EL (cell line): ENCODE measurements at places on chromosomes 7 and 10.
A peak's percentile ranks its signal among the peaks of the same experiment; 100 is the strongest.

GRCh38 chr10:122671355-122671754 lies 28.3 kb downstream of the C10orf120 start:
- no peak for DNase-seq

- no peak for DNase-seq
Observed at GRCh38 chr10:33965795-33966581, 631.5 kb upstream of the NRP1 start.

DNA sequence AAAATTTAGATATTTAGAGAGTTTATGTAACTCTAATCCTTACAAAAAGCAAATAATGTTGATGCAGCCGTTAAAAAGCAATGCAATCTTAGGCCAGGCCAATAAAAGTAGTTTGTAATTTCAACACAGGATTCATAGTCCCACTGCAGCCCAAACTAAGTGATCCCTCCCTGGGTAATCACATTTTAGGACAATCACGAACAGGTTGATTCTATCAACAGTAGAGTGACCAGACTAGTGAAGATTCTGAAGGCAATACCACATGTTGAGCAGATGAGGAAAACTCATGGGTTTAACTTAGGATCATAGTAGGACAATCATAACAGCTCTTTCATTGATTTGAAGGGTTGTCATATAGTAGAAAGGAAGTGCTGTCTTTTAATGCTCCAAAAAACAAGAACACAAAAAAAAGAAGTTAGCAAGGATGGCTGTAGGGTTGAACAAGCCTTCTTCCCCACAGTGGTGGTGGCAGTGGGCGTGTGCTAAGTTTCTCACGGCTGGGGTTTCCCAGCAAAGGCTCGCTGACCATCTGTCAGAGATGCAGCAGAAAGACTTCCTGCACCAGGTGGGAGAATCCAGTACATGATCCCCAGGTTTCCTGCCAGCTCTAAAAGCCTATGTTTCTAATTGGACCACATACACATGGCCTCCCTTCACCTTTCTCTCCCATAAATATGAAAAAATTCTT lies 212.2 kb downstream of the CHRM2 start:
- DNase-seq: peak; percentile 13

DNA sequence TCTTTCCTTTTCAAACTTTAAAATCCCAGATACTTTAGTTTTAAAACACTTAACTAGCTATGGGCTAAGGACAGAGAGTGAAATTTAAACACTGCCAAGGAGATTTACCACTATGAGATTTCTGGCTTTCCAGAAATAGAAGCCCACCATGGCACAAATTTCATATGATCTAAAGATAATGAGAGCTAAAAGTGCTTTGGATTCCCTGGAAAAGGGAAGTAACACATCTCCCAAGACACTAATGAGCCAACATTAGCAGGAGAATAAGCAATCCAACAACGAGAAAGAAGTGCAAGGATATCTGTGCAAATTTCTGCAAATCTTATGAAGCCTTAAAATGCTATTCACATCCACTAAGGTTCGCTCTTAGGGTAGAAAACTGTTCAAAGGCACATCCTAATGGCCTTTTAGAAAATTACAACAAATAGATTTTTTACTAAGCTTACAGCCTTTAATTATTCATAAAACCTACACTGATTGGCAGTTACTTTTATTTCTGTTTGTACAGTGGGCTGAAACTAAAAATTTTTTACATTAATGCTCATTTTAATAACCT lies 100.3 kb downstream of the RAPGEF5 start:
- no peak for DNase-seq

DNA sequence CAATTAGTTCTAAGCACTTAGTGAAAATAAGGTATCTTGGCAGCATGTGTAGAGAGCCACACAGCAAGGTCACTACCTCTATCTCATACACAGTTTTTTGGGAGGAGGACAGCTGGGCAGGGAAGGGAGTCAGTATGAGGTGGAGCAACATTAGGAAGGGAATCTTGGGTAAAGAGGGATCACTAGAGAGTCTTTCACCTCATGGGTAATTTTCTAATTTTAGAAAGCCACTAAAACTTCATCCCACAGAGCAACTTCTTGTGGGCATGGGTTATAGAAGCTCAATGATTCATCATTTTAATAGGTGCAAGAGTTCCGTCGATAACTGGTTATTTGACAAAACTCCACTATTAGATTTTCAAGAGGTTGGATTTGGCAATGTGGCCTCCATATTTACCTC lies 2.5 kb downstream of the NRAP start:
- DNase-seq: no peak

DNA sequence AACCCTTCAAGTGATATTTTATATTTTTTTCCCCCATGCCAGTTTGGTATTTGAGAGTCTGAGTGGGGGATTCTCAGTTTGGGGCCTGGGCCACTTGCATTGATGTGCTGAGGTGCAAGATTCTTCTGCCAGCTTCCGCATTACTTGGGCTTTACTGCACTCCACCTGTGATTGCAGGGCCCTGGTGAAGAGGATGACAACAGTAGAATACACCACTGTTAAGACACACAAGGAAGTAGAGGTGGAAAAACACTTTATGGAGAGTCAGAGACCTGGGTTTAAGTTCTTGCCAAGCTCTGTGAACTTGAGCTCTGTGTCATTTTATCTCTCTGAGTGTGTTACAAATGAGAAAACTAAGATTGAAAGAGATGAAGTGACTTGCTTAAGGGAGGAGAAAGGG lies 209.4 kb downstream of the LRMDA start:
- no peak for DNase-seq

DNA sequence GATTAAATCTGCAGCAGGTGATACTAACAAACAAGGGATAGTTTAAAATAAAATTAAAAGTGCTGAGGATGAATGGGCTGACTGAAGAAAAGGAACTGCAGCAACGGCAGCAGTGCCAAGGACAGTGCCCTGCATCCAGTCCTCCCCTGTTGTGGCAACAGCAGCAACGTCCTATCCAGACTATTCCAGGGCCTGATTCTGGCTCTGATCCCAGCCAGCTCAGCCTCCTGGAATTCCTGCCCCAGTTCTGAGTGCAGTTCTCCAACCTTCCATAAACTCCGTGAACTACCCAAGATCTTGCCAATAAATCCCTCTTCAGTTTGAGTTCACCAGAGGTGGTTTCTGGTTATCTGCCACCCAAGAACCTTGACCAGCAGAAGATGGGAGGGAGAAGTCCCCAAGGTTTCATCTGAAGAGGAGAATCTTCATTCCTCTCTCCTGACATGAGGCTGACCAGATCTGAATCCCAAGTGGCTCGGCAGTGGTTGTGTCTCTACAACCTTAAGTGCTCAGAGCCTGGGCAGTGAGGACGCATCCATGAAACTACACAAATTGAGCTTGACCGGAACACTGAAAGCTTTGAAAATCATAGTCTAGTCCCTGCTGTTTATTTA lies 115.8 kb downstream of the SORBS1 start:
- peak; percentile 83 for DNase-seq

DNA sequence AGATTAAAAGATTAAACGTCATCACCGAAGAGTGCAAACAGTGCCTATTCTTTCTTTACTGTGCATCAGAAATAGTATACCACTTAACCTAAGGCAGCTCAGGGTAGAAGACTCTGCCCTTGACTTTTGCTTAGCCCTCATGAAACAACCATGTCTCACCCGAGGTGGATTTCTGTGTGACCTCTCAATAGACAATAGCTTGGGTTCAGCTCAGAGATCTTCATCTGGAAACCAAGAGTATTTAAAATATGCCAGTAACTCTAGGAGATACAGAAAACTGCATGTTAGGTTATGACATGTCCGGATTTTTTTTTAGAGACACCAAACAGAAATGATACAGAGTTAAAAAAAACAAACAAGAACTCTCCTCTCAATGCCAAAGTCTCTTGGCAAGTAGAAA lies 75.8 kb downstream of the JAZF1 start:
- DNase-seq: no peak

GRCh38 chr10:88256013-88256680 lies 327.0 kb downstream of the RNLS start:
- no peak for DNase-seq

- DNase-seq: no peak
Observed at GRCh38 chr10:110733218-110733952, 89.2 kb downstream of the RBM20 start.

DNA sequence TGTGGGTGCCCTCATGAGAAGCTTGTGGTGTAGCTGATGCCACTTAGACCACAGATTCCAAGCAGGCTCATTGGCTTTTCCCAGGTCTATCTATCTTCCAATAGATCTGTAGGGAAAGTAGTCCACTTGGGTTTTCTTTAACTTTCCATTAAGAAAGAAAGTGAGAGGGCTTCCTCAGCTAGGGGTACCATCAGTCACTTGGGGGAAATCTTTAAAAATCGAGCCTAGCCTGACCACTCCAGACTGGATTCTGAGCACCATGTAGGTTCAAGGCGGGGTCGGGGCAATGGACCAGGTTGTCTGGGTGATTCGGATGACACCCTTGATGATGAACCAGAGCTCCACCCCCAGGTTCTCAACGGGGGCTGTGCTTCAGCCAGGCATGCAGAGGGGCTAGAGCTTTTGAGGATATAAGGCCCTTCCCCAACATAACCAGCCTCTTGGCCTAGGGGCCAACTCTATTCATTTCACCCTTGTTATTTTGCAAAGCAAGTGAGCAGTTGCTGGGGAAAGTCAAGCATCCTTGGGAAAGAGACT lies 27.0 kb downstream of the ITPRIP start:
- no peak for DNase-seq

- DNase-seq: peak; percentile 2
Observed at GRCh38 chr7:114885836-114886235, 36.1 kb upstream of the MDFIC start.

GRCh38 chr7:84614821-84615501 lies 420.4 kb upstream of the SEMA3A start:
- DNase-seq: peak; percentile 16

DNA sequence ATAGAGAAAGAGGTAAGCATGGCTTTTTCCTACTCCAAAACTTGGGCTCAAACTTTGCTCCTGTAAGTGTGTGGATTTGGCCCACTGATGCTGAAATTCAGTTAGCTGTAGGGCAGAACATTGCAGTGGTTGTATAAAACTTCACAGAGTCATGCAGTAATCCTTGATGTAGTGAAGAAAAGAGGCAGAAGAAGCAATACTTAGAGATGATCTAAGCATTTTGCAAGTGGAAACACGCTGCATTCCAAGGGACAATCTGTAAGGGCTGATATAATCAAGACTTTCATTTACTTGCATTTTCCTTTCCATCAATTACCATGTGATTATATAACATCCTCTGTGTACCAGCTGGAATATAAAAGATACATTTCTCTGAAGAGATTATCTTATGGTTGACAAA lies 338.8 kb downstream of the DNAJB9 start:
- DNase-seq: no peak

DNA sequence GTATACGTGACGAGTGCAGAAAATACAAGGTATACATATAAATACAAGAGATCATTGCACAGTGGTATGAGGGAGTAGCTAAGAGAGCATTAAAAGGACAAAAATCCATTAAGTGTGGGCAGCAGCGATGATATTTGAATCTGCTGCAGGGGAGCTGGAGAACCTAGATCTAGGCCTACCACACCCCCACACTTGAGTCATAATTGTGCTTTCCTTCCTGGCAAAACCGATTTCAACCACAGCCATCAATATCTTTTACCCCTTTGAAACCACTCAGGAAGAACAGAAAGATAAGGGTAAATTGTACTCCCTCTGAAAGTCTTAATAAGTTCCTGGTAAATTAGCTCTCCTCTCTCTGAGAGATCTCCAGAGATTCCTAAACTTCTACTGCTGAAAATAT lies 345.0 kb downstream of the SORCS1 start:
- DNase-seq: no peak

GRCh38 chr10:113381981-113382509 lies 170.8 kb upstream of the HABP2 start:
- DNase-seq: peak; percentile 79

DNA sequence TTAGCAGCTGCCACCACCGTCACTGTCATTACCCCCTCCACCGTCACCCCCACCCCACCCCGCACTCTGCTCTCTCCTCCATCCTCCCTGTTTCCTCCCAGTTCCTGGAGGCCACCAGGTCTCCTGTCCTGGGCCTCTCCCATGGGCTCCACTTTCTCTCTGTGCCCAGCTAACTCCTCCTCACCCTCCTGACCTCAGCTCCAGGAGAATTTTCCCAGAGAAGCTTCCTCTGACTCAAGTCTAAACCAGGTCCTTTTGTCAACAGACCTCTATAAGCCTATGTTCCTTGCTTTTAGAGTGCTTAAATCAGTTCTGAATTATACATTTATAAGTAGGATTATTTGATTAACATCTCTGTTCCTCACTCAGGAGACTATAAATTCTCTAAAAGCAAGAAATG lies 150.0 kb downstream of the ARHGAP12 start:
- no peak for DNase-seq

DNA sequence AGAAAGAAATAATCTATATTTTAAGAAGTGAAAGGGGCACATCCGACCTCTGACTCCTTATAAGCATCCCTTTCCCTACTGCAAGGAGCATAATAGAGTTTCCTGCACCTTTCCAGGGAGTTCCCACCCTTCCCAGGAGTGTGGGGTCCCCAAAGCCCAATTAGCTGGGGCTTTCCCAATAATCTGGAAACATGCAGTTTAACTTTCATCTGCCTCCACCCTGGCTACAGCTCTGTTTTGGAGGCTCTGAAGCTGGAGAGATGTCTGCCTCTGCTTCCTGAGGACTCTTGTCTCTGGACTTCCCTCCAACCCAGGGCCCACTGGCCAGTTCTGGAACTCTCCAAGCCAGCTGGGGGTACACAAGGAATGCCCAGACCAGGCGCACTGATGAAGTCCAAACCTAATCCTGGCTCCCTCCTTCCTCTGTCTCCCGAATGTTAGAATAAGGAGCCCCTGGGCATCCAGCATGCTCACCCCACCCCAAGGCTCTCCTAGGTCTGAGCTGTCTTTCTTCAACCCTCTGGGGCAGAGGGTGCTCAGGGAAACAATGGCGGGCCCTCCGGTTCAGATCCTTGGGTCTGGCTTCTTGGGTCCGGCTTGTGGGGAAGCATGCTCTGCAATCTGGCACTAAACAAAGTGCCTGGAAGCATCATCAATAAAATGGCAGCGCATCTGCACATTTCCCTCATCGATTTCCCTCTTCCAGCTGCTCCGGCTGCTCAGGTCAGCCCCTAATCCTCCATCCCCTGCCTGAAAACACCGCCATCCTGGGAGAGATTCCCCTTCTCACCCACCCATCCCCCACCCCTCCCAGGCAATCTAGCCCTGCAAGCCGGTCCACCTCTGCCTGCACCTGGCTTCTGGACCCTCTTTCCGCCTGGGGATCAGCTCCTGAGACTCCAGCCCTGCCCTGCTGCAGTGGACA lies 13.3 kb downstream of the HOXA4 start:
- no peak for DNase-seq

DNA sequence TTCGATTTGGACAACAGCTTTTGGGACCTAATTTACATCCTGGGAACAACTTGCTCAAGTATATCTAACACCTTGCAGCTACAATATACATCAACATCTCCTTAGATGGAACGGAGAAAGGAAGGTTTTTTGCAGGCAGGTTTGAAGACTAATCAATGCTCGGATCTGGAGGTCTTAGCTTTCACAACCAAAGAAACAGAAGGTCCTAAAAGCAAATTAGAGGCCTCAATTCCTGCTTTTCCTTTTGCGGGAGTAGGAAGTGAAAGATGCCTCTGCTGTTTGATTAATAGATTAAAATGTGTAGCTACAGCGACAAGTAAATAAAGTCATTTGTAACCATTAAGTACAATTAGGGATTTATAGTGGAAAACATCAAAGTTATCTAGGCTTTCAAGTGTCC lies 3.7 kb upstream of the SP8 start:
- no peak for DNase-seq

GRCh38 chr7:93117852-93118530 lies at the start of gene SAMD9:
SAMD9 (minus strand) TSS chr7:93117979; CDS start chr7:93106097, 11,882 bp downstream.
- peak; percentile 91 for DNase-seq
